ENCODE measurements at places on chromosomes 4 and X.

- DNase-seq: no peak
Observed at GRCh38 chr4:3420606-3420955, 21.2 kb upstream of the HGFAC start.

GRCh38 chr4:89397441-89397840, 89.8 kb upstream of the GPRIN3 start:
- DNase-seq: no peak

- no peak for DNase-seq
Observed at GRCh38 chr4:26322346-26322745, 1.5 kb downstream of the RBPJ start.

GRCh38 chr4:185921583-185922555, 109.9 kb upstream of the SORBS2 start:
- no peak for DNase-seq

Measured in stimulated activated CD8-positive, alpha-beta memory T cell treated with anti-CD3 and anti-CD28 coated beads, Interleukin-4, amount 100 ng/mL, for 24 hours (primary cell).